ENCODE measurements at places on chromosomes 13 and 19. TPM values are rescaled to one million over a fixed set of nuclear protein-coding genes. Genes with fewer than 3 reads are reported as not detected.

DNA sequence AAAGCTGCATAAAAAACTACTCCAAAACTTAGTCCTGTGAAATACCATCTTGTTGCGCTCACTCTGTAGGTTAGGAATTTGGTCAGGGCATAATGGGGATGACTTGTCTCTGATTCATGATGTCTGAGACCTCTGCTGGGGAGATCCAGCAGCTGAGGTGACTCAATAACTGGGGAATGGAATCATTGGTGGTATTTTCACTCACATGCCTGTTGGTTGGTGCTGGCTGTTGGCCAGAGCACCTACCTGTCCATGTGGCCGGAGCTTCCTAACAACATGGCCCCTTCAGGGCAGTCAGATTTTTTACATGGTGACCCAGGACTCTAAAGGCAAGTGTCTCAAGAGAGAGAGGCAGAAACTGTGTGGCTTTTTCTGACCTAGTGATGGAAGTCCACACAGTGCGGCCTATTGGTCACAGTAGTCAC lies 7.4 kb upstream of the ESD start:
- no peak for DNase-seq

DNA sequence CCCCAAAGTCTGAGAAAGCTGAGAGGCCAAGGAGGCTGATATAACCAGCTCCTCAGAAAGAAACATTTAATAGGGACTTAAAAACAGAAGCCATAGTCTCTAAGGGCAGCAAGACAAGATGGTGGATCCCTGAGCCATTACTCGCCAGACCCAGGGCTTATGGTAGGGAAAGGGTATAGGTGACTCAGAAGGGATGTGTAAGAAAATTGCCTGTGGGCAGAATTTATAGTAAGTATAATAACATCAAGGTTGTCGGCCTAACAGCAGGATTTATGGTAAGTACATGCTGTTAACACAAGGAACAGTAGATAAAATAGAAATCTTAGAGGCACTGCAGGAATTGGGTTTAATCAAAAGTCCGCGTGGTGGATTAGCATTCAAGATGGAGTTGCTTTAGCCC lies 14.7 kb downstream of the KBTBD6 start:
- DNase-seq: no peak

DNA sequence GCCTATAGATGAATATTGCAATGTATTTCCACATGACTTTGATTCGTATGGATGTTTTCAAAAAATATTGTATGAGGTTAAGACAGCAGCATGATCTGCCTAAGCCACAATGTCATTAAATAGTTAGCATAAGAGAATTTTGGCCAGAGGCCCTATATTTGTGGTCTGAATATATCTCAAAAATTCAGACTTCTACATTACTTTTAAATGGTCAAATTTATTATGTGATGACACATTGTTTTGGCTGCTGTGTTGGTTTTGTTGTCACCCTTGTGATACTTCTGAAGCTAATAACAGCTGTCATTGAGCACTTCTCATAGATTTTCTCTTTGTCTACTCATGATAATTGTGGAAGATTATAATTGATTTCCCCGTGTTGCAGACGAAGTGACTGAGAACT lies 288.2 kb downstream of the MYO16 start:
- no peak for DNase-seq

DNA sequence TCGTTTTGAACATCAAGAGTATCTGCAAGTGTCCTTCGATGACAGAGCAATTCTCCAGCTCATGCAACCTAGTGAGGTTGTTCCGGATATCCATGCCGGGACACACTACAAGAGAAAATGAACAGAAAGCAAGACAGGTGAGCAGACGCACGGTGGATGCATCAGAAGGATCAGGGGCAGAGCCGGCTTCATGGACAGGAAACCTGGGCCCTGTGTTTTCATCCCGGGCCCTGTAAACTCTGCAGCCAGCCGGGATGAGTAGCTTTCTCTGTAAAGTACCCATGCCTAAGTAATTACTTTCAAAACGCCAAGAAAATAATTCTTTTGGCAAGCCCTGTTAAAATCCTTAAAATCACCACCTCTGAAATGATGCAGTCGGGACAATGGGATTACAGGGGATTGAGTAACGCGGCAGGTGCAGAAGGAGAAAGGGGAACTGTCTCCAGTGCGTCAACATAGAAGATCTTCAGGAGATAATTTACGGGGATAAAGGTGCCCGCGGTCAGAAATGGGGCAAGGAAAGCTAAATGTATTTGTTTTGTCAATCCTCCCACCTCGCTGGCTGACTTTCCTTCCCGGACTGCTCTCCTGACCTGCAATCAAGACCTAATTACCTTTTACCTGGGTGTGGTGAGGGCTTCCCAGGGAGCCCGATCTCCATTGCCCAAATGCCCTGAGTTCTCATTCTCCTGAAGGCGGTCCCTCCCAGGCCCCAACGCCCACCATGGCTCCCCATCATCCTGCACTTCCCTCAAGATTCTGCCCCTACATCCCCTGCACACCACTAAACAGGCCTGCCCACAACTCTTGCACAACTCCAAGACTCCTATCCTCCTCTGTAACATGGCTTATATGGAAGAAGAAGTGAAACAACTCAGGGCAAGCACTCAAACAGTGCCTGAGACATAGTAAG lies 26.2 kb downstream of the INSR start:
- DNase-seq: no peak

F2RL3 gene
- under 0.01 TPM for total RNA-seq

Data from frontal cortex (tissue), 4 donors.